ENCODE measurements at places on chromosomes 13 and 19. TPM values are rescaled to one million over a fixed set of nuclear protein-coding genes. Genes with fewer than 3 reads are reported as not detected.

DNA sequence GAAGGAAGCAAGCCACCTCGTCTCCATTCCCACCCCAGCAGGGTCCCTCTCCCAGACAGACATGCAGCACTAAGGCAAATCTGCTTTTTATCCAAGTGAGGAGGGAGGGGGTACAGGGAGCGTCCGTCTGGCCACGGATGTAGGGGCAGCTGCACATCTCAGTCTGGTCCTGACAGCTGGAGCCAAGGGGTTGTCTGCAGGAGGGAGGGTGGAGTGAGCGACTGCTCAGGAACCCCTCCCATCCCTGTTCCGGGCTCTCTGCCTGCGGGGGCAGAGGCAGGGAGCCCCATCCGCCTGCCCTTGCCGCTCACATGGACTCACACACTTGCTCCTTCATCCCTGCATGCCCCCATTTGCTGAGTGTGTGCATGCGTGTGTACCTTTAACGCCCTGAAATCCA is 2.5 kb downstream of the TMEM190 start:
- H3K4me1 ChIP-seq, result peaks cover 6% of the 10 kb centered on the region
- no peak for DNase-seq
- H3K27me3 ChIP-seq, result no peaks in the 10 kb centered on the region
- H3K36me3 ChIP-seq, result no peaks in the 10 kb centered on the region
- H3K4me3 ChIP-seq, result no peak overlapping the region
- H3K27ac ChIP-seq, result no peak overlapping the region

GRCh38 chr19:40713939-40714338 is 2.7 kb downstream of the COQ8B start:
- H3K27me3 ChIP-seq, result no peaks in the 10 kb centered on the region
- H3K36me3 ChIP-seq, result peaks cover 22% of the 10 kb centered on the region
- H3K4me1 ChIP-seq, result peaks cover 38% of the 10 kb centered on the region
- H3K4me3 ChIP-seq, result no peak overlapping the region
- no peak overlapping the region for H3K27ac ChIP-seq

DNA sequence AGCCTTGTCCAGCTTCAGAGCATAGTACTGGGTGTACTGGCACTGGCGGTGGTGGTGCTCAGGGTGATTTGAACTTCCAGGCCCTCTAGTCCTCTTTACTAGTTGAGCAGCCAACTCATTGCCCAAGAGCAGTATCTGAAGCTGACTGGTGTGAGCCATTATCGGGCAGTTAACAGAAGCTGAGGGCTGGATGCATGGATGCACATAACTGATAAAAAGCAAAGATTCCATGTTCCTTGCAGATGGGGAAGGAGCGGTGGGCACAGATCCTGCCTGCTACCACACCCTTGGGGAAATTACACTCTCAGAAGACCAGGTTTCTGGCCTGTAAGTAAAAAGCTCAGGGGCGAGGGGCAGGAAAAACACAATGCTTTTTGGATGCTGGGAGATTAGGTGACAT is 499.4 kb upstream of the ARGLU1 start:
- H3K36me3 ChIP-seq, result no peaks in the 10 kb centered on the region
- no peaks in the 10 kb centered on the region for H3K27me3 ChIP-seq
- no peak for DNase-seq
- H3K4me3 ChIP-seq, result no peak overlapping the region
- H3K27ac ChIP-seq, result no peak overlapping the region

DNA sequence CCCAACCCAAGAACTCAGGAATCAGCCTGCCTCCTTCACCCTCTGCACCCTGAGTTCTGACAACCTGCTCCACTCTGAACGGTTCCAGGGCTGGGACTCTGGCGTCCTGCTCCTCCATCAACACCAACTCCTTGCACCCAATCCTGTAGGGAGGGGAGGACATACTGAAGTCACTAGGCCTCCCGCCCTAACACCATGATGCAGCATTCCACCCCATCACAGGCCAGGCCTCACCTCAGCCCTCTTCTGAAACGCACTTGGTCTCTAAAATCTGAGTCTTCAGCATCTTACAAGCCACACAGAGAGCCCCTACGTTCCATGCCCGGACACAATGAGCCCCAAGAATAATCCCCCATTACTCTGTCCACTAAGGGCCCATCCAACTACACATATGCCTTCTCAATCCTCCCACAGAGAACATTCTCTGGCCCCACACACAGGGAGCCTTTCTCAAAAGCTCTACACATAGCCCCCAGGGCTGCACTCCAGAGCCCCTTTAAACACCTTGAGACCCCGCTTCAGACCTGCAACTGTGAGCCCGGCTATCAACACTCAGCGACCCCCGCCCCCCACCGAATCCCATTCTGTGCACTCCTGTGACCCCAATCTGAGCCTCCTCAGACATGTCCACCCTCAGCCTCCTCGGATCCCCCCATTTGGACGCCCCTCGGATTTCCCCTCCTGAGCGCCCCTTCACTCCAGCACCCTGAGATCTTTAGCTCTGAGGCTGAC is 567 bp downstream of the ALKBH6 start:
- DNase-seq, result no peak
- peak overlapping the region; percentile 86 for H3K27ac ChIP-seq
- H3K4me3 ChIP-seq, result peak overlapping the region; percentile 67
- H3K27me3 ChIP-seq, result no peaks in the 10 kb centered on the region
- peaks cover 20% of the 10 kb centered on the region for H3K4me1 ChIP-seq

GRCh38 chr19:2426611-2427428 is 566 bp downstream of the TIMM13 start:
- peak overlapping the region; percentile 57 for H3K4me3 ChIP-seq
- H3K4me1 ChIP-seq, result peaks cover 15% of the 10 kb centered on the region
- DNase-seq, result no peak

PRSS57 gene
- not detected for total RNA-seq

GDF15 gene
- total RNA-seq, result not detected

All from B cell (primary cell).